RWPE2 (cell line): ENCODE measurements at places on chromosomes 12 and 14.

- DNase-seq, result no peak
These were observed 40.5 kb downstream of the ESR2 start for GRCh38 chr14:64253672-64254071.

GRCh38 chr14:74892745-74893144, 11.0 kb downstream of the DLST start:
- no peak for DNase-seq

DNA sequence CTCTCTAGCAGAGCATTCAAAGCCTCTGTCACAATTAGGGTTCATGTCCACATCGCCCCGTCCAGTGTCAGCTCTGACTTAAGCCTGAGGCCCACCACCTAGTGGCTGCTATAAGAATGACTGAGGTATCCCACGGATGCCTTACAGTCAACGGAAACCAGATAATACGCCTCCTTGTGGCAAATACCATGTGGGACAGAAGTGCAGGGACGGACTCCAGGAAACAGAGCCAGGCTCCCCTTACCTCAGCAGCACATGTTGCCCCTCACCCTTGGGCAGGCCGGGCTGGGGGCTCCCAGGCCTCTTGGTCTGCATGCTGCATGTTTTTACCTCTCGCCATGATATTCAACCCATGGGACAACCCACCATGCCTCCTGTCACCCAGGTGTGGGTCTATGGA, 86.3 kb downstream of the VWF start:
- DNase-seq, result no peak

- DNase-seq, result no peak
These were observed 2.3 kb upstream of the KLRD1 start for GRCh38 chr12:10305411-10305810.

DNA sequence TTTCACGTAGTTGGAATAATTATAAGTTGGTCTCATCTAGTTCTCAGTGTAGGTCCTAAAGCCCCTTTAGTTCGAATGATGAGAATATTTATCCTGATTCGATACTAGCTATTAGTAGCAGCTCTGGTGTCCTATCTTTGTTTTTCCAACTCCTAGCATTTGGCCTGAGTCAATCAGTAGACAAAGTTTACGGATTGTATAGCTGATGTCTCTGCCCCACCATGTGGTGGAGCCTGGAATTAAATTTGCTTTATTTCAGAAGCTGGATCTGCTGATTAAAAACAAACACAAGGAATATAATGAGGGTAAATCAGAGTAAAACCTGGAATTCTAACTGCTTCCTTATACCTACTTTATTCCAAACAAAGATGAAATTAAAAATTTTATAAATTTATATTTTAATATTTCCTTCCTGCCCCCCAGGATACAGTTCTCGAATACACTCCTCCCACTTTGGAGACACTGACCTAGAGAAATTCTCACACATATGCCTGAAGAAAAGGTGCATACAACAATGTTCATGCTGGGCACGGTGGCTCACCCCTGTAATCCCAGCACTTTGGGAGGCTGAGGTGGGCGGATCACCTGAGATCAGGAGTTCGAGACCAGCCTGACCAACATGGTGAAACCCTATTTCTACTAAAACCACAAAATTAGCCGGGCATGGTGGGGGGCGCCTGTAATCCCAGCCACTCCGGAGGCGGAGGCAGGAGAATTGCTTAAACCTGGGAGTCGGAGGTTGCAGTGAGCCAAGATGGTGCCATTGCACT, 7.6 kb upstream of the BRMS1L start:
- no peak for DNase-seq

DNA sequence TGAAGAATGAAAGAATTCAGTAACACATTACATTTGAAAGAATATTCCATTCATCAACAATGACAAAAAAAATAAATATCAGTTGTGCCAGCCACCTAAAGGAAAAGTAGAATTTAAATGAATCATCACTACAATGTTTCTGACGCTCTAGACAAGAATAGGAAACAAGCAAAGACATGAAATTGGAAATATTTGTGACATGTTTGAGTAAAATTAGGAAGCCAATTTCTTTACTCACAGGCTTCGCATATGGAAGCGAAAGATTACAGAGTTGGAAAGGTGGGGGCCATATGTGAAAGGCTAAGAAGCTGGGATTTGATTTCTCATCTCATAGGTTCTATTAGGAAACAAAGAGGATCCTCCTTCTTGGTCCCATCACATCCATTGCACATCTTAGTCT, 279.0 kb downstream of the IPO8 start:
- DNase-seq, result no peak

DNA sequence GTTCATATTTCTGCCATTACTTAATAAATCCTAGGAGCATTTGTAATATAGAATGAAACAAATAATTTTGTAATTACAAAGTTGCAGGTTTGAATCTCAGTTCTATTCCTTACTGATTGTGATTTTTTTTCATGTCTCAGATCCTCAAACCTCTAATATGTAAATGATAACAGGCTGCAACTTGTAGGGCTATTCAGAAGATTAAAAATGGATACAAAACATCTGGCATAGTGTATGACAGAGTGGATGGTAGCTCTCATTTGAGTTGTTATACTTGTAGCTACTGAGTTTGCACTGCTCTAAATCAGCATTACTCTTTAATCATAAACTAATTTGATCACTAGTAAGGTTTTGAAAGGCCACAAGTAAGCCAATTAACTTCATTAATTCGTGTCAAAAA, 406.3 kb upstream of the MGAT4C start:
- no peak for DNase-seq
